AG09319 (cell line): ENCODE measurements at places on chromosomes 7 and 10.

DNA sequence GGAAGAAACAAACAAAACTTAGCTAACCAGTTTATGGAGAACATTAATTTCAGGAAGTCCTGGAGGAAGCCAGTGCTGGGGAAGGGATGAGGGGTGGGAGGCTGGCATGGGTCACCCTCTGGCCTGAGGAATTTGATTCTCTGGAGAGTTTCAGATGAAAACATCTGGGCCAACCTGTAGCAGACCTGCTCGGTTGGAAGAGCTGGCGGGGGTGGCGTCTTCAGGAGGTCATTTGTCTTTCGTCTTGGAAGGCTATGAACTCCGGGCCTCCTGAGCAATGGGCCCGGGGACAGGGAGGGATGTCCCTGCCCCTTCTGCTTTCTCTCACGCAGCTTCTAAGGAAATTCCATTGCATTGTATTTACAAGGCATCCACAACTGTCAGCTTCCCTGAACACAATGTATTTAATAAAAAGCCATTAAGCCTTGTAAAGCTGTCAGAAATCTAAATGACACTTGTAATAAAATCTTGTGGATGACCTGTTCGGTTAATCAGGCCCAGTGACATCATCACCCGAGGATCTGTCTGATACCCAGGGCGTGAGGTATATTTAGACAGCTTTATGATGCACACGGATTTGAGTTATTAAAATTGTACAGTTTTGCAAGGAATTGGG lies 250.5 kb downstream of the RAB11FIP2 start:
- DNase-seq, result no peak

GRCh38 chr7:70393956-70394355 lies 738.0 kb upstream of the GALNT17 start:
- DNase-seq, result no peak

- no peak for DNase-seq
Measured at GRCh38 chr10:126433351-126433750, 45.1 kb upstream of the ADAM12 start.

DNA sequence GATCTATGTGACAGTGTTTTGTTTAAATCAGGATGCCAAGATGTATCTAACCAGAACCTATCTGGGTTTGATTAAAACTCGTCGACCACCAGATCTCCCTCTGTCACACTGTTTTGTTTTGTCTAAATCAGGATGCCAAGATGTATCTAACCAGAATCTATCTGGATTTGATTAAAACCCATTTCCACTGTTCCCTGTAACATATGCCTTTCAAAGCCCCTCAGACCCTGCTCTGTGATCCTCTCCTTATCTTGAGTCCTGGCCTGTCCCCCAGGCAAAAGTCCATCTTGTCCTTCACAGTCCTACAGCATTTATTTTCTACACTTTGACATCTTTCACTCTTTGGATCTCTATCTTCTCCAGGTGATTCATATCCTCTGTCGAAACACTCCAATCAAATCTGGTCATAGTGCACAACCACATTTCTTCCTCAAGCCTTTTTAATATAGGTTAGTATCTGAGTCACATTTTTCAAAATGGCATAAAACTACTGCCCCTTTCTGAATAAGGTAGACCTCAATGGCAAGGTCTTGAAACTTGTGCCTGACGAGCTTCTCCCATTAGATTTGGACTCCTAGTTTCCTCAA lies 32.5 kb downstream of the ERLIN1 start:
- no peak for DNase-seq

DNA sequence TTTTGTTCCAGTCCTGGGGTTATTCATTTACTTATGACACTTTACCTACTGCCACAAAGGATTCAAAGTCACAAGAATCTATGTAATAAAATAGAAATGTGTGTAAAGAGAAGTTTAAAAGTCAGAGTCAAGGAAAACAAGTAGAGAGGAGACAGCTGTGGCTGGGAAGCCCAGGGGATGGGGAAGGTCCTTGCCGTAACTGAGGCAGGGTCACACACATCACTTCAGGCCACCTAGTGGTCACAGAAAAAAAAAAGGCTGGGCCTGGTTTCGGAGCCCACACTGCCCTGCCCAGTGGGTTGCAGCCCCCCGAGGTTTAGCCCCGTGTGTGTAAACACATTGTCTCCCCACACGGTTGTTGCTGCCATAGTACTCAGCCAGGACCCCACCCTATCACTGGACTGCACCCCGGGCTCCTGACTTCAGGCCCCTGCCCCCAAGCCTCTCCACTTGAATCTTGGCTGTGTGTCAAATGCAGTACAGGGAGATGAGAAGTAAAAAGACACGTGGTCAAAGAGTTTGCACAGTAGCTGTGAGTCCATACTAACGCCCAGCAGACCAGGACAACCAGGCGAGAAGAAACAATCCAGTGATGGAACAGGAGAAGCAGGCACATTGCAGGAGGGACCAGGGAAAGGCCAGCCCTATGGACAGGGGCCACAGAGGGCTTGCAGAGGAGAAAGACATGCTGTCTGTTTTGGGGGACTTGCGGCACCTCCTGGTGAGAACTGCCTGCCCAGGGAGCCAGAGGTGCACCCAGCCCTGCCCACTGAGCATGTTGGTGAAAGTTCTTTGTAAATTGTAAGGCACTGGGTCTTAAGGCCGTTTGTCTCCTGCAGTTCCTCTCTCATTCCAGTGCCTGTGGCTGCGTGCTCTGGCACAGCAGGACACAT lies 91.4 kb upstream of the MACROH2A2 start:
- no peak for DNase-seq

DNA sequence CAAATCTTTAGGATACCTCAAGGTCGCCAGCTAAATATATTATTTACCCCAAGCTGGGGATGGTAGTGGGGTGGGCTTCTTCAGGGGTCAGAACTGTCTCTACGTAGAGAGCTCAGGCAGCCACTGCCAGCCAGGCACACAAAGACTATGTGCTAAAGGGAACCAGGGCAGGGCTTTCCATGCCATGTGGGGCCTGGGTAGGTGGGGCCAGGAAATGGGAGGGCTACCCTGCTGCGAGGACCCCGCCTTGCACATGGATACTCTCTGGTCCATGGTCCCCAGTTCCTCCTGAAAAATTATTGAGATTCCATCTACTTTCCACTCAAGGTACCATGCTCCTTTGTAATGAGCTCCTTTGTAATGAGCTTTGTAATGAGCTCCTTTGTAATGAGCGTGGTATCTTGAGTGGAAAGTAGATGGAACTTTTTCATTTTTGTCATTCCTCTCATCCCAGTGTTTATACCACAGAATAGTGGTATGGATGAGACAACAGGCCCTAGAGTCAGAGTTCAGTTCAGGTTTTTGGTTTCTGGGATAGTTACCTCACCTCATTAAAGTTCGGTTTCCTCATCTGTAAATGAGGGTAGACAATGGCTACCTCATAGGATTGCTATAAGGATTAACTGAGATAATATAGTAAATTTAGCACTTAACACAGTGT lies 5.8 kb downstream of the SYNPO2L start:
- no peak for DNase-seq

GRCh38 chr10:22475651-22476600 lies 130.6 kb downstream of the SPAG6 start:
- no peak for DNase-seq

DNA sequence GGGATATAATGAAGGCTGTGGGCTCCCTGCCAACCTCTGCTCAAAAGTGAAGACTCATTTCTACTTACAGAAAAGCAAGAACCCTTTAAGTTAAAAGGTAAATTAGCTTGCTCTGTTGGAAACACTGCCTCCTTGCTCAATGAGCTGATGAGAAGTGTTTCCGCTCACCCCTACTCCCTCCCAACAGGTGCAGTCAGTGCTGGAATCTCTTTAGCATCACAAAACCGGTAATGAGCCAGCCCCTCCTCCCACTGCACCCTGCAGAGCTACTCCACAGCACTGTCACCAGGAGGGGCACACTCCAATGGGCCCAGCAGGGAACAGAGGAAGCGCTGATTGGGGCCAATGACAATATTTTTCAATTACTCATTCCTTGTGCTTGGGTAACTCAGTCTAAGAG lies 262.5 kb downstream of the TCERG1L start:
- no peak for DNase-seq

DNA sequence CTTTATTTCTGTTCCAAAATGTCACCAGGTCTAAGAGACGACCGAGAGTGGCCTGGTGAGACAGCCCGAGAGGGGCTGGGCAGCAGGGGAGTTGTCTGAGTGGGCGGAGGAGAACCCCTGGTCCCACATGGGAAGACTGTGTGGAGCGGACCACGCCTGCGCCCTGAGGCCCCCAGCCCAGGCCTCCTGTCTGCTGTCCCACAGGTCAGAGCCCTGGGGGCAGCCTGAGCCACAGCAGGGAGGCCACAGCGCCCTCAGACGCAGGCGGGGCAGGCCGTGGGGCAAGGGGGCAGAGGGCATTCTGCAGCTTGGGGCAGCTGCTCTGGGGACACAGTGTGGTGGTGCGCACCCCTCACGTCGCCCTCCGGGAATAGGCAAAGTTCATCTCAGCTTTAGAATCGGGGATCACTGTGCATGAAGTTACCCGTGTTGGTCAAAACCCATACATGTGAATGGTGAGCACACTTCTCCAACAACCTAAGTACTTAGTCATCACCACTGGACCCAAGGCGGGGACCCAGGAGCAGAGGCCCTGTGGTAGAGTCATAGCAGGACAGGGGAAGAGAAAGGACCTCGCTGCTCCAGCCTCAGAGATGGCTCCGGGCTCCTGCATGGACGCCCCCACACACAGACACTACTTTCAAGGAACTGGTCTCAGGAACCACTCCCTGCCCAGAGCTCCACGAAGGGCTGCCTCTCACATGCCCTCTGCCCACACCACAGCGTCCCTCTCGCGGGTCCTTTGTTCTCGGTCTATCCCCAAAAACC lies 214.7 kb downstream of the ELFN1 start:
- DNase-seq, result no peak

- DNase-seq, result no peak
Measured at GRCh38 chr7:28890137-28890536, 68.0 kb downstream of the TRIL start.

GRCh38 chr7:120714945-120715344 lies 143.0 kb downstream of the TSPAN12 start:
- DNase-seq, result no peak

DNA sequence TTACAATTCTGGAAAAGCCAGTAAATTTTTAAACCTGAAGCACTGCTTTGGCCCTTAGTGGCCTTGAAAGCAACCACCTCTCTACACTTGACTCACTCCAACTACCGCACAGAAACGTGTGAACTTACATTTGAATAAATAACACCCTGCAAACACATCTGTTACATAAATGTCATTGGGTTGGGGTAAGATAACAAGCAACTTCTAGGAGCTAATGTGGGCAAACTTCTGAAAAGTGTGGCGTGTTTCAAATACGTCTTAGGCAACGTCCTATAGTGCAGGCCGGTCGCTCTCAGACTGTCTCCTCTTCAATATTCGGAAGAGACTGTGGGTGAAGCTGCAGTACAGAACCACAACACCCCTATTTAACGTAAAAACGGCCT lies 474 bp downstream of the ORC5 start:
- no peak for DNase-seq

DNA sequence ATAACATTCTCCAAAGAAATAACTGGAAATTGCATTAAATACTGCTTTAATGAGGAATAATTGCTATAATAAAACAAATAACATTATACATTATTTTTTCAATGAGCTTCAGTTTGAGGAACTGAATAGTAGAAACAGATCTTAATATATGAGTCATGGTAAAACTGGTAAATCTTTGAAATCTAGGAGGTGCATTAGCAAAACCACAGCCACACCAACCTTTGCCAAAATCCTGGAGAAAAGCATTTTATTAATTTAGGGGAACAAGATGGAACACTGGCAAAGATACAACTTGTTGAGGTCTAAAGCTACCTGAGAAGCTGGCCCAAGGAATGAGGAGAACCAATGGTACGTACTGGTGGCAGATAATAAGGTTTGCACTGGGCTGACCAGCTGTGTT lies 5.4 kb upstream of the ASL start:
- DNase-seq, result no peak

DNA sequence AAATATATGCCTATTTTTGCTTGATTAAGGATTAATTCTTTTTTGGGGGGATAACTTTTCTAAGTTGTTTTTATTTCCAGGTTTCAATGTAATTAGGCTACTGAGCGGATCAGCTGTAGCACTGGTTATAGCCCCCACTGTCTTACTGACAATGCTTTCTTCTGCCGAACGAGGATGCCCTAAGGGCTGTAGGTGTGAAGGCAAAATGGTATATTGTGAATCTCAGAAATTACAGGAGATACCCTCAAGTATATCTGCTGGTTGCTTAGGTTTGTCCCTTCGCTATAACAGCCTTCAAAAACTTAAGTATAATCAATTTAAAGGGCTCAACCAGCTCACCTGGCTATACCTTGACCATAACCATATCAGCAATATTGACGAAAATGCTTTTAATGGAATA lies 1.0 kb downstream of the LRRTM3 start:
- DNase-seq, result no peak

- DNase-seq, result no peak
Measured at GRCh38 chr10:42972946-42973345, 103.9 kb upstream of the RET start.

GRCh38 chr10:131738396-131738735 lies 162.4 kb upstream of the PPP2R2D start:
- no peak for DNase-seq

GRCh38 chr7:55463686-55464262 lies 98.6 kb downstream of the LANCL2 start:
- no peak for DNase-seq

- DNase-seq, result peak; percentile 77
Measured at GRCh38 chr7:17408245-17408903, 109.9 kb downstream of the AHR start.

GRCh38 chr10:21401196-21401595 lies 124.3 kb downstream of the SKIDA1 start:
- DNase-seq, result no peak

- no peak for DNase-seq
Measured at GRCh38 chr7:30396389-30396788, 82.2 kb downstream of the NOD1 start.

- DNase-seq, result peak; percentile 47
Measured at GRCh38 chr7:158863611-158864506, 7.5 kb downstream of the DYNC2I1 start.

DNA sequence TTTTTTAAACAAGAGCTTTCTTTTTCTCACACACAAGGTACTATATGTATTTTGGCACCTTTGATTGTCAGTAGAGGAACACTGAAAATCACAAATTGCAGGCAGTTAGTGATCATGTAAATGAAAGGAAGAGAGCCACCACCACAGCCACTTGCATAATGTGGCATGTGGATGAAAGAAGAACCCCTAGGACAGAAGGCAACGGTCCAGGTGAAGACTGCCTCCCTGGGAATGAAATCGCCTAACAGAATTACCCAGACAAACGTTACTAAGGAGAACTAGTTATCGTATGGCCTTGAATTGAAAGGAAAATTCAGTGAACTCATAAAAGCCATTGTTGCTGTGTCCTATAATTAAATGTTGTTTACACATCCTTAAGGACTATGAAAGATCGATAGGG lies 41.2 kb upstream of the PTPRZ1 start:
- no peak for DNase-seq

GRCh38 chr7:3157566-3158287 lies 114.1 kb upstream of the CARD11 start:
- DNase-seq, result no peak

GRCh38 chr10:131862548-131862947 lies 38.3 kb upstream of the PPP2R2D start:
- no peak for DNase-seq

DNA sequence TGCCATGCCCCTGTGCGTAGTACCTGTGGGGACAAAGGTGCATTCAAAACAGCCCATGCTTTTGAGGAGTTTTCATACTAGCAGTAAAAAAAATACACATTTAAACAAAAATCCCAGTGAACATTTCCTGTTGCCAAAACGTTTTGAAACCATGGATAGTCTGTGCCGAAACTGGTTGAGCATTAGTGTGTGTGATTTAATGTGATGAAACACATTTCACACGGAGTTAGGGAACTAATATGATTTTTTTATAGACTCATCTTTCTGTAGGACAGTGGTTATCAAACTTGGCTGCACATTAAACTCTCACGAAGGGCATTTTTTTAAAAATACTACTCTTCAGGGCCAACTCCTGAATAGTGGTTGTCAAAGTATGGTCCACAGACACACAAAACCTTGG lies 111.8 kb upstream of the CREB5 start:
- DNase-seq, result no peak
